NCI-H1436 (cell line): ENCODE measurements at places on chromosomes 1 and 21.

GRCh38 chr1:52593495-52593894 lies 8.7 kb upstream of the GPX7 start:
- no peak for DNase-seq

DNA sequence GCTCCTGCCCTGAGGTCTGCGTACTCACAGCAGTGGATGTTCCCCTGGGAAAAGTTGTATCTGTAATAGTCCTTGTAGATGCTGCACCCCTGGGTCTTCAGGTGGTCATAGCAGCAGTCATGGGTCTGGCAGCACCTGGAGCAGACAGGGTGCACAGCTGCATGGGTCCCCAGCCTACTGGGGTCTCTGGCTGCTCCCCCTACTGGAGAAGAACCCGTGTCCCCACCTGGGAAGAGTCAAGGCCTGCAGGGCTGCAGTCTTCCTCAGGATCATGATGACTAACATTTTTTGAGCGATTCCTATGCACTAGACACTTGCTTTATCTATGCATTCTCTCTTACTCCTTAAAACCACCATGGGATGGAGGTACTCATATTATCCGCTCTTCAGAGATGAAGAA lies 3.9 kb downstream of the PLA2G2D start:
- DNase-seq, result no peak

DNA sequence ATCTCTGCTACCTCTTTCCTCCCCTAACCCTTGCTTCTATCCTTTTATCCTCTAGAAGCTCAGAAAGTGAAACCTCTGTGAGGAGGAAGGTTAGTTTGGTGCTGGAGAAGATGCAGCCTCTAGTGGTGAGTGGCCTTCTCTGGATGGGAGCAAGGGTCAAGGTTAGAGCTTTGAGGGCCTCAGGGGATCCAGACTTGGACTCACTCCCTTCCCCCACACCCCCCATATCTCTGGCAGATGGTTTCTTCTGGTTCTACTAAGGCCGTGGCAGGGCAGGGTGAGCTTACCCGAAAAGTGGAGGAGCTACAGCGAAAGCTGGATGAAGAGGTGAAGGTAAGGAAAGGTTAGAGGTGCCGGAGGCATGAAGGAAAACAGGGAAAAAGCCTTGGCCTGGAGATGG lies 9.2 kb downstream of the CGN start:
- DNase-seq, result no peak

DNA sequence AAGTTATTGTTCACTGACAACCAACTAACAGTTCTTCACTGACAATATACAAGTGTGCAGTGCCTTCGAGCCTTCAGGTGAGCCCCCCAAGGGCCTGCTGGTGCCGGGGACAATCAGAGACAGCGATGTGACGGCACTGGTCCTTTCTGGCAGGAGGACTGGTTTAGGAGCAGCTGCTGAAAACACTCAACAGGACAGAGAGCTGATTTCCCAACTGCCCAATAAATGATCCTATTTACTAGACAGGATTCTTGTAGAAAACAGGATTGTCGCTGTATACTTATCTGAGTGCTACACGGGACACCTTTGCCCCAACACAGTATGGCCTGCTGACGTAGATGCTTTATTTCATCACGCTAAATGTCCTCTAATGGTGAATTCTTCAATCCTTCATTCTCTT lies 65.4 kb downstream of the TP53BP2 start:
- no peak for DNase-seq

DNA sequence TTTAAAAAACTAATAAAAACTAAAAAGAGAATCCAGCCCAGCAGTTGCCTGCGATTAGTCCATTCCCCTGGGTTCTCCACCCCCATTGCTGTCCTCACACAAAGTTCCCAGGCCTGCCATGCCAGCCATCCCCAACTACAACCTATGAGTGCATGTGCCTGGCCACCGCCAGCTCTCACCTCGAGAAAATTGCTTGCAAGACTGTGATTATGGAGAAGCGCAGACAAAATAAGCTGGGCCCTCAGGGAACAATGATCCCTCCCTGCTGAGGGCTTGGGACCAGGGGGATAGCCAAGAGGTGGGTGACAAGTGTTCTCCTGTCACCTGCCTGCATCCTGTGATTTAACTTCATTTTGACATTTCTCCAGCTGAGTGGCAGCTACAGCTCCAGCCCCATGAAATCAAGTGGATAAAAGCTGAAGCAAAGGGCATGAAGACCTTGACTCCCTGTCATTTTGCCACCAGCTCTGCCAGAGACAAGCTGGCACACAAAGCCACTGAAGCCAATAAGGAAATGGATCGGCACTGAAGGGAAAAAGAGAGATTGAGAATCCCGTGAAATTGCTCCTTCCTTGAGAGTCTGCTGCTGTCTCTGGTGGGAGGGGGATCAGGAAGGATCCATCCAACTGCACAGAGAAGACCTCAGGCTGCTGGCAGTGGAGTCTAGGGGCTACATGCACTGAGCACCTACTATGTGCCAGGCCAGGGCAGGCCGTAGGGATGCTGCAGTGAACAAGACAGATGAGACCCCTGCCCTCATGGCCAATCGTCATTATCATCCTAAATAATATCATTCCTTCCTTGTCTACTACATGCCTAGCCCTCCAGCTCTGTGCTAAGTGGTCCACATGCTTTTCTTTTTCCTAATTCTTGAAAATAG lies 40.7 kb downstream of the MATN1 start:
- DNase-seq, result no peak

GRCh38 chr1:17308593-17308992 lies 596 bp downstream of the PADI4 start:
- no peak for DNase-seq

DNA sequence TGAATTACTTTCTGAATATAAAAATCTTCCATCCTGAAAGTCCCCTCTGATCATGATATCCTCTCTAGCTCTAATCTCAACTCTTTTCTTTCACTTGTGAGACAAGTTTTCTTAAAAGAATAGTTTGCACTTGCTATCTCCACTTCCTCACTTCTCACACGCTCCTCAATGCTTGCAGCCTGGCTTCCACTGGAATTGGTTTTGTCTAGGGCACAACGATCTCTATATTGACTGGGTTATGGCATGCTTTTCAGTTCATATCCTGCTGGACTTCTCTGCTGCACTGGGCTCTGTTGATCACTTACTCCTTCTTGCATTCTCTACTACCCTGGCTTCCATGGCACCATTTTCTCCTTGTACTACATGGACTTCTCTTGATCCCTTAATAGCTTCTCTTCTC lies 474 bp downstream of the FCRLA start:
- no peak for DNase-seq

DNA sequence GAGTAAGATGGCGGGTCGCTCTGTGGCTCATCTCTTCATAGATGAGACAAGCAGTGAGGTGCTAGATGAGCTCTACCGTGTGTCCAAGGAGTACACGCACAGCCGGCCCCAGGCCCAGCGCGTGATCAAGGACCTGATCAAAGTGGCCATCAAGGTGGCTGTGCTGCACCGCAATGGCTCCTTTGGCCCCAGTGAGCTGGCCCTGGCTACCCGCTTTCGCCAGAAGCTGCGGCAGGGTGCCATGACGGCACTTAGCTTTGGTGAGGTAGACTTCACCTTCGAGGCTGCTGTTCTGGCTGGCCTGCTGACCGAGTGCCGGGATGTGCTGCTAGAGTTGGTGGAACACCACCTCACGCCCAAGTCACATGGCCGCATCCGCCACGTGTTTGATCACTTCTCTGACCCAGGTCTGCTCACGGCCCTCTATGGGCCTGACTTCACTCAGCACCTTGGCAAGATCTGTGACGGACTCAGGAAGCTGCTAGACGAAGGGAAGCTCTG lies 2.4 kb downstream of the TNFAIP8L2 start:
- no peak for DNase-seq

GRCh38 chr21:26835027-26835713 lies 10.0 kb downstream of the ADAMTS1 start:
- DNase-seq, result no peak

DNA sequence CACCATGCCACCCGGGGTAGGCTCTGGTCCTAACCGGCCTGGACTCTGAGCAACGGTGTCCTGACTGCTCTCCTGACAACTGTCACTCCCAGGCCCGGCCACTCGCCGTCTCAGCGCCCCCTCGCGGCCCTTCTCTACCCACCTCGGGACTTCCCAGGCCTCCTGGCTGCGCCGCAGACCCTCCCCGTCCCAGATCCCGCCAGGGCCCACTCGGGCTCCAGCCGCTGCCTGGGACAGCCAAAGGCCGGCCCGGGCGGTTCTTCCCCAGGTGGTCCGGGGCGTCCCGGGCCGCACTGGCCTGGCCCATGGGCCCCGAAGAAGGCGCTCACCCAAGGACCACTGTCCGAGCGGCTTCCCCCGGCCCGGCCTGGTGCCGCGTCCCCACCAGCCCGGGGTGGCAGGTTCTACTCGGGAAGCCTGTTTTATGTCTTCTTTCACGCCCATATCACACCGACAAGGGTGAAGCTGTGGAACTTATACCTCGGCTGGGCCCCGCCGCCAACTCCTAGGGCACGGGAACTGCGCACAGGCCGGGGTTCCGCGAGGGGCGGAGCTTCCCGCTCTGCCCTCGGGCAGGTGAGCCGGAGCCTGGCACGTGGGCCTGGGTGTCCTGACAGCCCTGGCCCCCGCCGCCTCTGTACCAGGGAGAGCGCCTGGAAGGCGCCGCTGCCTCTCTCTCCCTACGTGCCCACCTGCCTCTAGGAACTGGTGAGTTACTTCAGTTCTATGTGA lies 138.3 kb downstream of the TTLL7 start:
- DNase-seq, result peak; percentile 20

- DNase-seq, result no peak
Measured at GRCh38 chr1:199226163-199226562, 587.3 kb downstream of the PTPRC start.

DNA sequence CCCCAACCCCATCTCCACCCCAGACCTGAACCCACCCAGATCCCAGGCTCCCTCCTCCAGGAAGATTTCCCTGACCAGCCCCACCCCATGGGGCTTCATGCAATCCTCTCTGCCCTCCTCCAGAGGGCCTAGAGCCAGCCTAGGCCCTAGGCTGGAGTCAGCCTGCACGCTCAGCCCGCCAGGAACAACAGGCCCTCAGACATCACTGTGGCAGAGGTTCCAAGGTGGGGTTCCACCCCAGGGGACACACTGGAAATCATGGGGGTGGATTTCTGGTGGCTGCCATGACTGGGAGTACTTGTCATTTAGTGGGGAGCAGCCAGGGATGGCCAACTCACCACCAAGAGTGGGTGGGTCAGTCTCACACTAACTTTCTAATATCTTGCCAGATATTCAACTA lies 122.0 kb downstream of the GLIS1 start:
- DNase-seq, result no peak

- no peak for DNase-seq
Measured at GRCh38 chr21:27132266-27132665, 165.4 kb upstream of the ADAMTS5 start.

- no peak for DNase-seq
Measured at GRCh38 chr1:30286988-30287839, 436.2 kb downstream of the MATN1 start.

DNA sequence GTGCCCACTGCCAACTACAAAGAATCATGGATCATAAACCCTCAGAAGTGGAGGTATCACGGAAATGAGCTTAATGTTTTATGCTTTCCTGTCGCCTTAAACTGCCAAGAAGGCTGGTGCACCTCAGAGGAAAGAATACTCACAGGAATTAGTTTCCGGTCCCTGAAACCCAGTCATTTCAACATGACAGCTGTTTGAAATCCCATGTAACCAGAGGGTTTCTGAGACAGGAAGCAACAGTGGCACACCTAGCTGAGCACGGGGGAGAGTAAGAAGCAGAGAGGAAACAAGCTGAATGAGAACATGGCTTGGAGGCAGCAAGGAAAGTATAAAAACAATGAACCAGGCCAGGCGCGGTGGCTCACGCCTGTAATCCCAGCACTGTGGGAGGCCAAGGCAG lies 3.9 kb downstream of the JAK1 start:
- no peak for DNase-seq

- DNase-seq, result no peak
Measured at GRCh38 chr1:204592246-204592948, 76.2 kb downstream of the MDM4 start.

- DNase-seq, result no peak
Measured at GRCh38 chr1:30609336-30609998, 113.9 kb downstream of the MATN1 start.

DNA sequence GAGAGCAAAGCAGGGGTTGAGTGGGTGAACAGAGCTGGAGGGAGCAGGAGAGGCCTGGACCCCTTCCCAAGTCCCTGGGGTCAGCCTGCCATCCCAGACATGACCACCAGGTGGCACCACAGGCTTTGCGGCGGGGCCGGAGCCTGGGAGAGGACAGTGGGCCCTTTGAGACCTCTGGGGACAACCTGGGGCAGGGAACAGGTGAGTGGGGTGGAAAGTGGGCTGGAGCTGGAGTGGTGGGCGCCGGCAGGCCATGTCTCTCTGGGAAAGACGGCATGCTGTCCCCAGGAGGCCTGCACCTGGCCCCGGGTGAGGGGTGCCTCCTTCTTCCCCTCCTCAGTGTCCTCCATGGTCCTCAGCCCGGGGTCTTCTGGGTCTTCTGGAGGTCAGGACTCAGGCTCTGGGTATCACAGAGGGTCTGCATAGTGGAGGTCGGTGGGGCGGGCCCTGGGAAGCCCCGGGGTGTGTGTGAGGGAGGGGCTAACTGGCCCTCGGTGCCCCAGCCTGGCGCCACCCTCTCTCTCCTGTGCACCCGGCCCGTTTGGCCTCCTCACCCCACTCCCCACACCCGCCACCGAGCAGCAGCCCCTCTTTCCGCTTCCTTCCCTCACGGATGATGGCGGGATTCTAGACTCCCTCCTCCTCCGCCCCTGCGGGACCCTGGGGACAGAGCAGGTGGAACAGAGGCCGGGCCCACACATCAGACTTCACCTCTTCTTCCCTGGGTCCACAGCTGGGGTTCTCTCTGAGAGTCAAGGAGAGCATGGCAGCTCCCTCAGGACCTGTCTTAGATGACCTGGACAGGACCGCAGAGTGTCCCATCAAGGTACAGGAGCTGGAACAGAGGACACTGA lies 28.5 kb upstream of the PKP1 start:
- peak; percentile 75 for DNase-seq

DNA sequence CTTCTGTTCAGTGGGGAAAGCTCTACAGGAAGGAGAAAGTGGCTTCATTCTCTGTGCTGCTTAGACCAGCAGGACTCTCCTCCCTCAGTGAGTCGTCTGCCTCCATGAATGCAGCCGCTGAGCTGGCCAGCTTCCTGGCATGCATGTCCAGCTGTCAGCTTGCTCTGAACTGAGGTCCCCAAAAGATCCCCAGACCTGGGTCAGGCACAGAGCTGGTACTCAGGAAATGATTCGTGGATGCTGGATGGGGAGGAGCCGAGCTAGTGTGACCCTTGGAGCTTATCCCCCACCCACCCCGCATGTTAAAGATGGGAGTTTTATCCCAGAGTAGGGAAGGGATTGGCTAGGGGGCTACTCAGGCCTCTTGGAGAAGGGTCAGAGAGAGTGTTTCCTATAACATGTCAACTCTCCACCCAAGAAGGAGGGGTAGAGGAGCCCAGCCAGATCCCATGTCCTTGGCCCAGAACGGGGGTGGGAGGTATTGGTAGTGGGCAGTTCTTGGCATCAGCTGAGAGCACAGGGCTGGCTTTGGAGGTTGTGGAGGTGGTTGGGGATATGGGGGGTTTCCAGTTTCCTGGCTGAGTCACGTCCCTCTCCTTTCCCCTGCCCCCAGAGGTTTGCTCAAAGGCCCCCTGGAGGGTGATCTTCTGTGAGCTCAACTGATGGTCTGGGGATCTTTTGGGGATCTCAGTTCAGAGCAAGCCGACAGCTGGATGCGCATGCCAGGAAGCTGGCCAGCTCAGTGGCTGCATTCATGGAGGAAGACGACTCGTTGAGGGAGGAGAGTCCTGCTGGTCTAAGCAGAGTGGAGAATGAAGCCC lies 110.1 kb downstream of the FOXD2 start:
- no peak for DNase-seq
